ENCODE measurements at places on chromosomes 13 and 19.

DNA sequence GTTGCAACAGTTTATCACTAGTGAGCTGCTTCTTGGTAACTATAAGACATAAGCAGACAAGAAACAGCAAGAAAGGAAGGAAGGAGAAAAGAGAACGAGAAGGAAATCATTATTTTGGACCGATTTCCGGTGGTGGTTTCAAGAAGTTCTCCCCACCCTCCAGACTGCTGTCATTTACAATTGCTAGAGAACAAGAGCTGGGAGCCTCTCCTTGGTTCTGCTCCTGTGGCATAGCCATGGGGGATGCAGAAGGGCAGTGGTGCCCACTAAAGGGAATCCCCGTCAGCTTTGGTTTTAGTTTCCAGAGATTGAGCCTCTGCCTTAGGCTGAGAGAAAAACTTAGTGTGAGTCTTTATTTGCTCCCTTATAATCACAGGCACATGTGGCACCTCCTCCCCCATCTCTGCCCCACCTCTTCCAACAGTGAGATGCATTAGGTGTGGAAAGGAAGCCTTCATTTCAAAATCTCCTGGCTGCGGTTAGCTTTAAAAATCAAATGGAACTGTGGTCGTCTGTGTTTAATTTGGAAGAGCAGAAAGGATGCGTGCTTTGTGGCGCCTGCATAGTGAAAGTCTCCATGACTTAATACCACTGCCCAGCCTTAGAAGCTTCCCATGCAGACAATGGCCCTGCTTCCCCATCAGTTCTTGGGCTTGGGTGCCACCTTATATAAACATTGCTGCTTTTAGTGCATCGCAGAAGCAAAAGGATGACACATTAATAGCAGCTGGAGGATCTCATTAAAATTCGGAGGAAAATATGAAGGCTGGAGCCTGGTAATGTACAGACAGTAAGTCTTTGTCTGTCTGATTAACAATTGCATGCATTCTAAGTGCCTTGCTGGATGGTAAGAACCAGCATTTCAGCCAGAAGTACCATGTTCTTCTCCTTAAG, 25.0 kb downstream of the LRCH1 start:
- DNase-seq = no peak

- DNase-seq = no peak
Measured at GRCh38 chr19:10636304-10636972, 11.1 kb downstream of the SLC44A2 start.

GRCh38 chr19:2478756-2479555, 3.0 kb downstream of the GADD45B start:
- peak; percentile 77 for DNase-seq

DNA sequence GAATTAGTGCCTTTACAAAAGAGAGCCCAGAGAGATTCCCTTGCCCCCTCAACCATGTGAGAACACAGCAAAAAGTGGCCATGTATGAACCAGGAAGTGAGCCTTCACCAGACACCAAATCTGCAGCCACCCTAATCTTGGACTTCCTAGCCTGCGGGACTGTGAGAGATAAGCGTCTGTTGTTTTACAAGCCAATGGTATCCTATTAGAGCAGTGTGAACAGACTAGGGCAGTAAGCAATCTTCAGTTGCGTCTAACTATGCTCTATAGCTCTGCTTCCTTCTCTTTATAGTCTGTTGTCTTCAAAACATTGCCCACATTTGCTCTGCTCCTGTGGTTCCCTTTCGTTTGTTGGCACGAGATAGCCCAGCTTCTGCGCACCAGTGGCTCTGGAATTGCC, 109.5 kb upstream of the FNDC3A start:
- no peak for DNase-seq

DNA sequence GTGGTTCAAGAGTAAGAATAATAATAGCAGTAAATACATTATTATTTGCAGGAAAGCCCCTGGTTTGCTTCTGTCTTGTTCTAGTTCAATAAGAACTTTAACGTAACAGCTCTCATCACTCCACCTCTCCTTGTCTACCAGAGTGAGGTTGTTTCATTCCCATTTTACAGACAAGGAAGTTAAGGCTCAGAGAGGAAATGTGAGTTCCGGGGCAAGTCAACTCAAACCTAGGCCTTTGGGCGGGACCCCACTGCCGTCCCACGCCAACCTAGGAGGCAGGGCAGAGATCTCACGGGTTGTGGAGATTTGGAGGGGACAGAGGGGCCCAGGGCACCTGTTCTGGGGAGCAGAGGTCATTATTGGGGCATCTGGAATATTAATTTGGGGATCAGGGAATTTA, 1.5 kb downstream of the MAP4K1 start:
- no peak for DNase-seq

All from CD8-positive, alpha-beta T cell (primary cell).